Glomerular endothelial cell (primary cell): ENCODE measurements at places on chromosomes 4 and X. TPM values are rescaled to one million over a fixed set of nuclear protein-coding genes. Genes with fewer than 3 reads are reported as not detected.

CLGN gene
- total RNA-seq: 1.2 and 7.6 TPM in 2 replicates

HSD17B13 gene
- total RNA-seq: not detected in 2 replicates

CTAG2 gene
- total RNA-seq: not detected in 2 replicates

CYSLTR1 gene
- total RNA-seq: 0.19 and 0.64 TPM in 2 replicates

VGLL1 gene
- not detected in 2 replicates for total RNA-seq

GABRE gene
- total RNA-seq: 3.0 and 20.7 TPM in 2 replicates

CT45A1 gene
- total RNA-seq: not detected in 2 replicates

DUSP21 gene
- total RNA-seq: not detected in 2 replicates

TRMT2B gene
- total RNA-seq: 9.5 and 17.6 TPM in 2 replicates

EGF gene
- total RNA-seq: 0.10 and 0.41 TPM in 2 replicates

HSFX3 gene
- not detected in 2 replicates for total RNA-seq
